Ascending aorta (tissue), 2 donors: ENCODE measurements at places on chromosomes 11 and 22. TPM values are rescaled to one million over a fixed set of nuclear protein-coding genes. Genes with fewer than 3 reads are reported as not detected.

GRCh38 chr11:59901306-59901705, 22.7 kb downstream of the OOSP3 start:
- no peak overlapping the region for H3K4me3 ChIP-seq
- DNase-seq, result no peak
- no peak overlapping the region for H3K27ac ChIP-seq
- H3K4me1 ChIP-seq, result no peaks in the 10 kb centered on the region
- no peaks in the 10 kb centered on the region for H3K36me3 ChIP-seq

- no peak overlapping the region for H3K4me3 ChIP-seq
- H3K4me1 ChIP-seq, result no peaks in the 10 kb centered on the region
- no peak overlapping the region for H3K27ac ChIP-seq
- no peak for DNase-seq
- no peaks in the 10 kb centered on the region for H3K27me3 ChIP-seq
- H3K36me3 ChIP-seq, result no peaks in the 10 kb centered on the region
Observed at GRCh38 chr11:15890031-15890713, 466.2 kb downstream of the SOX6 start.

- no peaks in the 10 kb centered on the region for H3K36me3 ChIP-seq
- no peak for DNase-seq
- no peaks in the 10 kb centered on the region for H3K4me1 ChIP-seq
- no peak overlapping the region for H3K27ac ChIP-seq
- no peaks in the 10 kb centered on the region for H3K27me3 ChIP-seq
- no peak overlapping the region for H3K4me3 ChIP-seq
Observed at GRCh38 chr11:28346209-28346608, 238.0 kb downstream of the METTL15 start.

DNA sequence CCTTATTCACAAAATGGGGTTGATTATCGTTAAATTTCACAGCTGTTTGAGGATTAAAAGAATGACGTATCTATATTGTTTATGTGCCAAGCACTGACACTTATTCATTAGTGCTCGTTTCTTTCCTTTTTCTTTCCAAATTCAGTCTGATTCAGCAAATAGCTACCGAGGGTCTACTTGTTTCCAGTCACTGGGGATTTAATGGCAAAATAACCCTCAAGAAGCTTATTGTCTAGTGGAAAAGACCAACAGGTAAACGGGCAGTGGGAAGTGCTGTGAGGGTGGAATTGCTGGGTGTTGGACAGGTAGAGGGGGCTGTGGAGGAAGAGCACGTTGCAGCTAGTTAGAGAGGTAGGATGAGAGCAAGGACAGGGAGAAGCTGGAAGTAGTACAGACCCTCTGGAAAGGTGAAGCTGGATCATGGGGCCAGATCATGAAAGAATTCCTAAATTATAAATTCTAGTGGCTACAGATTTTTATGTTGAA, 48.3 kb upstream of the BIRC3 start:
- H3K27ac ChIP-seq, result no peak overlapping the region
- H3K27me3 ChIP-seq, result no peaks in the 10 kb centered on the region
- H3K4me1 ChIP-seq, result no peaks in the 10 kb centered on the region
- peak; percentile 39 for DNase-seq
- H3K36me3 ChIP-seq, result no peaks in the 10 kb centered on the region
- peak overlapping the region; percentile 59 for H3K4me3 ChIP-seq

Gene HEPN1
- not detected for total RNA-seq

Gene PRR33
- total RNA-seq, result not detected
